Inflammatory macrophage (primary cell): ENCODE measurements at places on chromosomes 1 and 21.

- DNase-seq: no peak
These were observed 1.2 kb downstream of the C1QTNF12 start for GRCh38 chr1:1245178-1245816.

- DNase-seq: no peak
These were observed 42.4 kb downstream of the DRAM2 start for GRCh38 chr1:111097356-111098099.

DNA sequence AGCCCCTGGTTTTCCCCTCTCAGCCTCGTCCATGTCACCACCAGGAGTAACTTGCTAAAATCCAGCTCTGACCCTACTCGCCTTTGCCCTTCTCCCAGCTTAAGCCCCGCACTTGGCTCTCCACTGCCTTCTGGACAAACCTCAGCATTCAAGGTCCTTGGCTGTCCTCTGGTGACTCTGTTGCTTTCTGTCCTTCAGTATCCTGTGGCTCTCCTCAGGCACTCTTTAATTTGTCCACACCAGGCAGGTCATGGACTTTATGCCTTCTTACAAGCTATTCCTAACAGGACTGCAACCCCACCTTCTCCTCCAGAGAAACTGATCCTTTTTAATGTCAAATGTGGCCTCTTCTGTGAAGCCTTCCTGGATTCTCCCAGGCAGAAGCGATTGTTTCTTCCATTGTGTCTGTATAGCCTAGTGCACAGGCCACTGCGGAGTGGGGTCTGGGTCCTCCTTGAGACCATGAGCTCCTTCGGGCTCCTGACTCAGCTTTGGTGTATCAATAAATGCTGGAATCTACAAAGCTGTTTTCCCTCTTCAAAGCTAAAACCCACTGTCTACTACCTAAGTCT, 26.7 kb upstream of the CTPS1 start:
- DNase-seq: no peak

DNA sequence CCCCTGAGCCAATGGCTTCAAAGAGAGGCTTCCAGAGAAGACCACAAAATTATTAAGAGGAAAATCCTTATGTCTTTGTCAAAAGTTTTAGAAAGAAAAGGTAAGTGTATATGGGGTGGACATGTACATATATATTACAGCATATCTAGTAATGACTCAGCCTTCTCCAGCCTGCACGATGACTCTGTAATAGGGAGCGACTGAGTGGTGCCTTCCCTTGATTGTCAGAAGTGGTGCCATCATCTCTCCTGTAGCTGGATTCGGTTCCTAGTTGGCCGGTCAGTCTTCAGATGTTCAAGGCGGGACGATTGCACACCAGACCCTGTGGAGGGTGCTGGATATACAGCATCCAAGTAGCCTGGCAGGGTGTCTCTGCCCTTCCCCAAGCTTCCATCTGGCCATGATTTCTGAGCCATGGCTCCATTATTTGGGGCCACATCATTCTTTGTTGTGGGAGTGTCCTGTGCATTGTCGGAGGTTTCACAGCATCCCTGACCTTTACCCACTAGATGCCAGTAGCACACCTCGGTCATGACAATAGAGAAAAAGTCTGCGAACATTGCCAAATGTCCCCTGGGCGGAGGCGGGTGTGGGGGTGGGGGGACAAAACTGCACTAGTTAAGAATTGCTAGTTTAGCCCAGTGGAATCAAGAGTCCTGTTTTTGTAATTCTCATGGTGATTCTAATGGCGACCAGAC, 206.2 kb upstream of the KAZN start:
- DNase-seq: no peak

DNA sequence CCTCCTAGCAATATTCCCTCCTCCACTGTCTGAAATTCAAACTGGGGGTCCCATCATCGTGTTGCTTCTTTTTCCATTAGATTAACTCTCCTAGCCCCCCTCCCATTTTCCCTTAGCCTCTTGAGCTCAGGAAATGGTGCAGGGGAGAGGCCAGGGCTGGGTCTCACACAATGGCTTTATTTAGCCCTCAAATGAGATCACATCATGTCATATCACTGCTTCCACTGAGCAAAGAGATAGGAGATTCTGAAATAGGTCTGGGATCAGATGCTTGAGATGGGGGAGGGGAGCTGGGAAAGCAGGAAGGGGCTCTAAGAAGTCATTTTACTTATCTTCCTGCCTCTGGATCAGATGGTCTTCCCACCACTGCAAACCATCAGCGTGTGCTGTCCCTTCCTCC, 17.8 kb upstream of the ARHGEF2 start:
- DNase-seq: no peak

GRCh38 chr1:220235462-220235861, 36.8 kb downstream of the RAB3GAP2 start:
- no peak for DNase-seq

GRCh38 chr1:153848805-153849204, 73.6 kb downstream of the SLC27A3 start:
- no peak for DNase-seq

DNA sequence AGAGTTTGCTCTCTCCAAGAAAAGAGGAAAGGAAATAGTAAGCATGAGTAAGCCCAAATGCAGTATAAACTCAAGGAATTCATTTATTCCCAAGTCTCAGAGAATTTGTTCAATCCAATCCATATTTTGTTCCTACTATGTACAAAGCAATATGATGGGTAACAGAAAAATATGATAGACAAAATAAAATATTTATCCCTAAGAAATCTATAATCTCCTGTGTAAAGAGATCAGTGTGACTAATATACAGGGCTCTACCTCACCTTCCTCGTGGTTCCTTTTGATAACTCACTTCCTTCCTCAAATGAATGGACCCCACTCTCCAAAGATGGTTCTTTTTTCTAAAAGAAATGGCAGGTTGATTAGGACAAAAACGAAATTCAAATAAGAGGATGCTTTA, 7.6 kb downstream of the CLSPN start:
- no peak for DNase-seq

DNA sequence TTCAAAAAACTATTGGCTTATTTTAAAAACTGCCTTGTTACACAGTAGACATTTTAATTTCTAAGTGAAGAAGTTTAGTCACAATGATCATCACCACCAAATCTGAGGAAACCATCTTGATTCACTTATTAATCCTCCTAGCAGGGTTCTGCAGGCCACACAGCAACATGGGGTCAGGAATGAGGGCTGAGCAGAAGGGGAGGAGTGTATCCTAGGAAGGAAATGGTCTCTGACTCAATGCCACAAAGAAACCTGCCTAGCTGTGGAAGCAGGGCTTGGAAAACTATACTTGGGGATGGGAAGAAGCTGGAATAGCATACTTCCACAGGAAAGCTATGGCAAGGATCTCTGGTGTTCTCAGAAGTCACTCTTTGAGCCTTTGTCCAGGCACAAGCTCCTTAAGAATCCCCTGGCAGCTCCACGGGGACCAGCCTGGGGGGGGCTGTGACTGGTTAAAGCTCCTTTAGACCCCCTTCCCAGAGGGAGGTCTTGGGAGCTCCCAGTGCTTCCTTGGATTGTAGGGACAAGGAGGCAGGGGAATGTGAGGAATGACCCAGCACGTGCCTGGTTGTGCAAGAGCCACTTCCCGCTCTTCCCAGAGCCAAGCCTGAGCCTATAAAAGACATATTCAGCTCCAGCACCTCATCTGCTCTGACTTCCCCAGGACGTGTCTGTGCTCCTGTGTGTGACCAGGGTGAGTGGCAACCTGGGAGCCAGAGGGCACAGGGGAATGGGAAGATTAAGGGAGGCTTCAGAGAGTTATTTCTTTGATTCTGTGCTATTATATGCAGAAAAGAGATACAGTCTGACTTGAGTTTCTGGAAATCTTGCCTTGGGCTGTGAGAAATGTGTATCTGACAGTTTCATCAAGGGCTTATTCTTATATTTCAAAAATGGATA, at the start of gene LCE2A:
Gene LCE2A (plus strand): TSS at position 645 of the 900 bp plus-strand sequence. CDS start 557 bp downstream, outside the sequence.
- no peak for DNase-seq

DNA sequence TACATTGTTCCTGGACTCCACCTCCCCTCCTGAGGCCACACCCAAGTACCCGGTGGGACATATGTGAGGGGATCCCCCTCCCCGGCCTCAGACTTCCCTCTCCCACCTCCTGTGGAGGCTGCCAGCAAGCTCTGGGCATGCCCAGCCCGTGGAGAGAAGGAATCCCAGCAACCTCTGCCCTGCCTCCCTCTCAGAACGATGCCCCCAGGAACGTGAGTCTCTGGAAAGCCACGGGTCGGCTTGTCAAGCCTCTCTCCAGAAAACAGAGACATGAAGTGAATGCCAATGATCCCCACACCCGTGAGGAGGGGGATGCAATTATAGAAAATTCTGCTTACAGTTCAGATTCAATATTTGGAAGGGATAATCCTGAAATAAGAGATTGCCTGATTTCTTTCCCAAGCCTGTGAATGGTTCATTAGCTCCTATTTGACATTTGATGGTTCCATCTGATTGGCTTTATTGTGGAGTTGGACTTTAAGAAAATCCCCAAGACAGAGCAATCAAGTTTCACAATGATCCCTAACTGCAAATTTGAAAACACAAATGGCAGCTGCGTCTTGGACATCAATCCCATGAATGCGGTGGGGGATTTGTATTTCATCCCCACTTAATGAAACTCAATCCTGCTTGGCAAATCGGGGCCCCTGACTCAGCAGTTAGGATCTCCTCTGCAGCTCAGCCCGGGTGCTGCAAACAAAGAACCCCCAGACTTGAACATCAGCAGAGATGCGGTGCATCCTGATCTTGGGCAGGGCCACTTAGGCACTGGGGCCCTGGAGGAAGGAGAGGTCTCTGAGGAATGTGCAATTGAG, 9.1 kb upstream of the GUCA2B start:
- no peak for DNase-seq

GRCh38 chr1:23343221-23344110, 618 bp downstream of the HNRNPR start:
- peak; percentile 31 for DNase-seq

DNA sequence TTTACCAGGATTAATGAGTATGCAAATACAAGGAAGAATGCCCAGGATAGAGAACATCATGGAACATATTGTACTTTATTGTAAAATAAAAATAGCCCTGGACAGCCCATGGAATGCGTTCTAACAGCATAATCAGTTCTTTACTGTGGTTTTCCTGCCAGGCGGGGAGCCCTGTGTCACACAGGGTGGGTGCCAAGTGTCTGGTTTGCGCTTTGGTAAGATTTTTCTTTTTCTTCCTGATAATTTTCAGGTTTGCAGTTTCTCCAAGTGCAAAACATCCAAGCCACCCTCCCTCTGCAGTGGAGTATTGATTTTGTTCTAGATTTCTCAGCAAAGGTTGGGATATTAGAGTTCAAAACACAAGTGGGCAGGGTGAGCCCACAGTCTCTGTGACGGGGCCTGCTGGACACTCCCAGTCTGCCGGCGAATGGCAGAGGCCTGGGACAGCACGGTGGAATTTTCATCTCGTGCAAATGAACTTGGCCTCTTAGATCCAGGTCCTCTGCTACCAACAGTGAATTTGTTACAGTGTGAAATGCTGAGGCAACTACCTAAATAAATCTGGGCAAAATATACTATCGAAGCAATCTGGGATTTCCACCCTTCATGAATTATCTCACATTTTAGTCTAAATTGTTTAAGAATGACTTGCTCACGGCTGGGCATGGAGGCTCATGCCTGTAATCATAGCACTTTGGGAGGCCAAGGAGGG, 15.6 kb upstream of the KCNJ15 start:
- DNase-seq: no peak

DNA sequence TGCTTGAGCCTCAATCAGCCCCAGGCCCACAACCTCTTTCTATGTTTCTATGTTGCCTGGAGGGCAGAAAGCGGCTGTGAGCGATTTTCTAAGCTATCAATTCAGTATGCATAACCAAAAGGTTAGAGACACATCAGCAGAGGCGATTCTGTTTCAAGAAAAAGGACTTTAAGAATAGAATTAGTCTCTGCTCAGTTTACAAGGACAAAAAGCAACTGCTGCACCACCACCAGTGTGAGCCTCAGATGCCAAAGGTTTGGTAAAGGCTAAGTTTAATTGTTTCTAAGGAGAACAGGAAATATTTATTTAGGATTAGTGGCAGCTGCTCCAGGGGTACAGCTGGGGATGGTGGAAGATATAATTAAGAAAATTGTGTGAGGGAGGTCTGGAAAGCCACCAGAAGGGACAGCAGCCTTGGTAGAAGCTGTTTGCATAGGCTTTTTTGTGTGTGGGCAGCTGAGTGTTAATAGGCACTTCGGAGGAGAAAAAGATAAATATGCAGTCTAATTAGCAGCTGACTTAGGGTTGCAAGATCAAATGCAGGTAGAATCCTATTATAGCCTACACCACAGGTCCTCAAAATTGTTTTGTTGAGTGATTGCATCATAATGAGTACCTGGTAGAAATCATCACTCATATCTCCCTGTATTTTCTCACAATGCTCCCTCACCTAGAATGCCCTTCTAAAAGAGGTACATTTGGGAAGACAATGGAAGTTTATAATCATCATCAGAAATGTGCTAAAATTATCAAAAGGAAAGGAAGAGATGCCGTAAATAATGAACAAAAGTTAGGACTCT, 35.8 kb downstream of the ZC3H11B start:
- no peak for DNase-seq

DNA sequence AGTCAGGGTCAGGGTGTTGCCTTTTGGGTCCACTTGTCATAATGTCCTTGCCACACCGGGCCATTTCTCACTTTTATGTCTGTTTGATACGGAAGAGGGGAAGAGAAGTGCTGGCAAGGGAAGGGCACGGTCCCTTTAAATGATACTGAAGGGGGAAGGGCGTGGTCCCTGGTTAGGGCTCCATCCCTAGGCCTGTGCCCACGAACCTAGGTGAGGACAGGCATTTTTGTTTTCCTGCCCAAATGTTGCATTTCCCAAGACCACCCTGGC, 25.2 kb downstream of the B3GALT5 start:
- no peak for DNase-seq

DNA sequence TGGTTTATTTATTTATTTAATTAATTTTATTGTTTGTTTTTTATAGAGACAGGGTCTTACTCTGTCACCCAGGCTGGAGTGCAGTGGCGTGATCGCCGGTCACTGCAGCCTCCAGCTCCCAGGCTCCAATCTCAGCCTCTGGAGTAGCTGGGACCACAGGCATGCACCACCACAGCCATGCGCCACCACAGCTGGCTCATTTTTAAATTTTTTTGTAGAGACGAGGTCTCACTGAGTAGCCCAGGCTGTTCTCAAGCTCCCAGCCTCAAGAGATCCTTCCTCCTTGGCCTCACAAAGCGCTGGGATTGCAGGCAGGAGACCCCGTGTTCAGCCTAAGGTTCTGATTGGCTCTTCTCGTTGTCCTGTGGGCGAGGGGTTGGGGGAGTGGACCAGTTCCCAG, 22.1 kb downstream of the UMODL1 start:
- no peak for DNase-seq

DNA sequence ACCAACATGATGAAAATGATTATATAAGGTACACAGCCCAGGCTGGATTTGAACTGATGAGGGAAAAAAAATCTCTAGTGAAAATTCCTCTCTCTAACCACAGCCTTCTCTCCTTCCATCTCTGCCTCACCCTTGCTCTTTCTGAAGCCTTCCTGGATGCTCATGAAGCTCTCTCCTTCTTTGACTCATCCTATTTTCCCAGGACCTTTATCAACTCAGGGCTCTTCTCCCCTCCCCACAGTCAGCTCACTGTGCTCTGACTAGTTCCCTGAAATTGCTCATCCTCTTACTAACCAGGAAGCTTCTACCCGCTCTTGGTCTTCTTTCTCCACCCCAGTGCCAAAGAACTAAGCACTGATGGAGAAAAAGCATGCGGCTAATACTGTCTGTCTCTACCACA, 46.4 kb upstream of the ERG start:
- DNase-seq: no peak

- DNase-seq: no peak
These were observed 125.3 kb upstream of the DNAH14 start for GRCh38 chr1:224804220-224804619.

- no peak for DNase-seq
These were observed 11.4 kb upstream of the GBP6 start for GRCh38 chr1:89352421-89352820.

GRCh38 chr1:191662746-191663145, 495.5 kb upstream of the RGS18 start:
- no peak for DNase-seq
